ENCODE measurements at places on chromosomes 5 and 9. TPM values are rescaled to one million over a fixed set of nuclear protein-coding genes. Genes with fewer than 3 reads are reported as not detected.

DNA sequence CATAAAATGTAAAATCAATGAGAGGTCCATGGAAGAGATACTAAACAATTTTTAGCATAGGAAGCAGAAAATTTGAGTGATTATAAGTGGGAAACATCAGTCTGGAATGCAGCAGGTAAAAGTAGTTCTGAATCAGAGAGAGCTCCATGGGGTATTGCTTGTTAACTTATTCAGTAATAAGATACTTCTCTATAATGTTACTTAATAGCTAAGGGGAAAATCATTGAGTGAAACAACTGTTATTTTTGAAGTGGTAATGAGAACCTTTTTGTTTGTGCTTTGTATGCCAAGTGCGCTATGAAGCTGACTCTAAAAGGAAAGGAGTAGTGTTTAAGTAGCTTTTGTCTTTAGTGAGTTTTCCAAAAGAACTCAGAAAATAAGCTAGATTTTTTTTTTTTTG lies 95.2 kb downstream of the ERBIN start:
- peak overlapping the region; percentile 21 for H3K27ac ChIP-seq
- peaks cover 11% of the 10 kb centered on the region for H3K36me3 ChIP-seq
- no peak for DNase-seq
- no peaks in the 10 kb centered on the region for H3K27me3 ChIP-seq
- peaks cover 20% of the 10 kb centered on the region for H3K4me1 ChIP-seq
- H3K4me3 ChIP-seq: no peak overlapping the region

GRCh38 chr5:67146574-67146973 lies 50.0 kb downstream of the CD180 start:
- no peaks in the 10 kb centered on the region for H3K27me3 ChIP-seq
- H3K36me3 ChIP-seq: peaks cover 24% of the 10 kb centered on the region
- no peak overlapping the region for H3K27ac ChIP-seq
- no peak for DNase-seq

DNA sequence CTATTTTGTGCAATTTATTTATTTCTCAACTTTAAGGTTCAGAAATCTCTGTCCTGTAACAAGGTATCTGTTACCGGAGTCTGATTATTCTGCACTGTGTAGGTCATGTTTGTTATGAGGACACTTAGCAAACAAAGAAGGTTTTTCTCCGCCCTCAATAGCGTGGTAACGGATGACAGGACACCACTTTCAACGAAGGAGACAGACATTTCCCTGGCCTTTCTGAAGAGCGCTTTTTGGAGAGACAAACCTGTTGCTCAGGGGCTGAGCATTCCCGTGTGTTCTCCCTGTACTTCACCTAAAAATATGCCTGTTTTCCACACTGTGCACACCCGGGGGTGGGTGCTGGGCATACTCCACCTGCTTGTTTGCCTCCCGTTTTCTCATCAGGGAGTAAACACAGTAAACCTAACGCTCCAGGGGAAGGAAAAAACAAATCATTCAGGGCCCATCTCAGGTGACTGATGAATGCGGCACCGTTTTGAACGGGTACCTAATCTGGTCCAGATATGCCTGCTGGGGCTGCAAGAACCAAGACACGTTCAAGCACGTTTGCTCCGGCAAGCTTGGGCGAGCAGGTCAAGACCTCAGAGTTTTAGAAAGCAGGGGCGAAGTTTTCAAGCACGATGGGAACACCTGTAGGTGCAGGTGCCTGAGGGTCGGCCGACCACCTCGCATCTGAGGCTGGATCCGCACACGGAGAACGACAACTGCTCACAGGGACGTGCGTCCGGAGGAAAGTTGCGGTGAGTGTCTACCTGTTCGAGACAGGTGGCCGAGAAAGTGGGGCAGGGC lies 859 bp downstream of the RETREG1 start:
- DNase-seq: no peak
- peaks cover 21% of the 10 kb centered on the region for H3K36me3 ChIP-seq

DNA sequence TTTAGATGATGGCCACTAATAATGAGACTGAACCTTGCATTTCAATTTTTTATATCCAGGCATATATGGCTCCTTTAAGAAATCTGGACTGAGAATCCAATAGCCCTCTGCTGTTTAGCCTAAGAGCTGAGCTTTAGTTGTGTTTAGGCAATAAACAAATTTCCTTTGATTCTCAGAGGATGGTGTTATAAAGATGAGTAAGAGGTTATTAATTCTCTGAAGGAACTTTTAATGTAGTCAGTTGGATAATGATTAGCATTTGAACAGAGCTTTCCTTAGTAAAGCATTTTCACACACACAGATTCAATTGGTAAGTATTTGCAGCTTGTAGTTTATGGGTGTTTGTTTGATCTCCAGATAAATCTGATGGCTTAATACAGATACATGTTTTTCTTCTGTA lies 149.6 kb downstream of the PRR16 start:
- no peaks in the 10 kb centered on the region for H3K4me1 ChIP-seq
- H3K27ac ChIP-seq: no peak overlapping the region
- DNase-seq: no peak
- H3K27me3 ChIP-seq: no peaks in the 10 kb centered on the region

GRCh38 chr5:7869474-7870136 lies 657 bp downstream of the MTRR start:
- no peaks in the 10 kb centered on the region for H3K27me3 ChIP-seq
- peaks cover 55% of the 10 kb centered on the region for H3K36me3 ChIP-seq
- H3K27ac ChIP-seq: peak overlapping the region; percentile 90
- peak overlapping the region; percentile 85 for H3K4me3 ChIP-seq
- peak; percentile 49 for DNase-seq
- peaks cover 72% of the 10 kb centered on the region for H3K4me1 ChIP-seq

F2R gene
- total RNA-seq: 2.2 TPM

GRCh38 chr5:167658889-167659288 lies 632.6 kb upstream of the WWC1 start:
- no peak overlapping the region for H3K27ac ChIP-seq
- no peak for DNase-seq
- no peaks in the 10 kb centered on the region for H3K27me3 ChIP-seq
- no peaks in the 10 kb centered on the region for H3K36me3 ChIP-seq
- no peak overlapping the region for H3K4me3 ChIP-seq
- H3K4me1 ChIP-seq: no peaks in the 10 kb centered on the region

GRCh38 chr5:34452170-34452828 lies 203.8 kb upstream of the RAI14 start:
- H3K36me3 ChIP-seq: no peaks in the 10 kb centered on the region
- peaks cover 16% of the 10 kb centered on the region for H3K27me3 ChIP-seq
- no peak for DNase-seq
- no peaks in the 10 kb centered on the region for H3K4me1 ChIP-seq

SPATA31D4 gene
- not detected for total RNA-seq

DNA sequence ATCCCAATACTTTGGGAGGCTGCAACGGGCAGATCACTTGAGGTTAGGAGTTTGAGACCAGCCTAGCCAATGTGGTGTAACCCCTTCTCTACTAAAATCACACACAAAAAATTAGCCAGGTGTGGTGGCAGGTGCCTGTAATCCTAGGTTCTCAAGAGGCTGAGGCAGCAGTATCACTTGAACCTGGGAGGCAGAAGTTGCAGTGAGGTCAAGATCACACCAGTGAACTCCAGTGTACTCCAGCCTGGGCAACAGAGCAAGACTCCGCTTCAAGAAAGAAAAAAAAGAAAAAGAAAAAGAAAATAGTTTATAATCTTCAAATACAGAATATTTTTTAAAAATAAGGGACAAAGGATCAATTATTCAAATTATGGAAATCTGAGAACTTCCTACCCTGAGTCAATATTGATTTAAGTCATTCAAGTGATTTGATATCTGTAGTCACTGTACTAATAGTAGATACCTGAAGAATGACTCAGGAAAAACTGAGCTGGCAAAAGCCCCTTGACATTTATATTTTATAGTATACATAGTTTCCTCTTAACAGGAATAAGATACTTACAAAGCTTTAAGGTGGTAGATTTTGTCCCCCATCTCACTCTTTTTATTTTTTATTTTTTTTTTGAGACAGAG lies 61.8 kb downstream of the PTBP3 start:
- H3K27ac ChIP-seq: no peak overlapping the region
- no peaks in the 10 kb centered on the region for H3K27me3 ChIP-seq
- H3K36me3 ChIP-seq: peaks cover 34% of the 10 kb centered on the region

DNLZ gene
- 24.9 TPM for total RNA-seq

S1PR3 gene
- 0.23 TPM for total RNA-seq

NKD2 gene
- total RNA-seq: 0.82 TPM

GRCh38 chr9:86721226-86721781 lies 226.0 kb downstream of the GAS1 start:
- H3K4me1 ChIP-seq: no peaks in the 10 kb centered on the region
- peaks cover 12% of the 10 kb centered on the region for H3K27me3 ChIP-seq
- H3K4me3 ChIP-seq: no peak overlapping the region
- no peak overlapping the region for H3K27ac ChIP-seq

SHOC1 gene
- total RNA-seq: not detected

DNA sequence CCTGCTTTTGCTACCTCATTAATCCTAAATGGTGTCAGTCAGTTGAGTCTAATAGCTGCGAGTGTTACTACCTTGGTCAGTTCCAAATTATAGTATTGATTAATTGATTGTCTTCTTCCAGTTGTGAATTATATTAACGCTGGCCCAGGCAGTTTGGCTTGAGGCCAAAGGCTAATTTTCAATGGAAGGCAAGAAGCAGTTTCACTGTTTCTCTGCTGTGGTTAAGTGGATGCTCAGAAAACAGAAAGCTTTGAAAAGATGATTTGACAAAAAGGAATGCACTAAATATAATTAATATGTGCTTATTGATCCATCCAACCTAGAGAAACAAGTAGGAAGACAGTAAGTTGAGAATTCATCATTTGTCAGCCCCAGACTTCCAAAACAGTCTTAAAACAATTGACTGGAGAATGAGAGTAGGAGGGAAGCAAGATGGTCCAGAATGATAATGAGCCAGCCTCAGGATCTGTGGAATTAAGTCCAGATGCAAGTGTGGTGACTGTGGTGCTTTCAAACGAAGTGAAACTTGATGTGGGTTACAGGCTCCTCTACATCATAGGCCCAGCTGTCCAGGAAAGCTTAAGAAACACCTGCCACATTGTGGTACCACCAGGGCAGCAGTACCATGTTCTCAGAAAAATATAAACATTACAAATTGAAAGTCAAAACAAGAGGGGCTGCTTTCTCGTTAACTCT lies 1371.0 kb upstream of the DMAC1 start:
- no peaks in the 10 kb centered on the region for H3K4me1 ChIP-seq
- H3K4me3 ChIP-seq: no peak overlapping the region
- no peaks in the 10 kb centered on the region for H3K36me3 ChIP-seq
- no peaks in the 10 kb centered on the region for H3K27me3 ChIP-seq

DNA sequence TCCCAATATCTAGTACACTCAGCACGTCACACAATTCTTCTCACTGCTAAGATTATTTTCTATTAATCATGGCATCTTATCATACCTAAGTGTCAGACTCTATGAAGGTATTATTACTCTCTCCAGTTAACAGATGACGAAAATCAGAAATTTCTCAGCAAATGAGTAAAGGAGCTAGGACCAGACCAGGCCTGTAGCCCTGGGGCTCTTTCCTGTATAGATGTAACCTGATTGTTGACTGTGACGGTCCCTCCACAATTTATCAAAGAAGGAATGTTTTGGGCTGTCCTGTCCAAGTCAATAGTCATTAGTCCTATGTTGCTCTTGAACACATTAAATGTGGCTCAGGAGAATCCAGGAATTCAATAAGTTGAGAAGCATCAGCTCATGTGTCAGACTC lies 106.2 kb downstream of the ST8SIA4 start:
- H3K36me3 ChIP-seq: peaks cover 6% of the 10 kb centered on the region
- no peaks in the 10 kb centered on the region for H3K4me1 ChIP-seq
- H3K27me3 ChIP-seq: no peaks in the 10 kb centered on the region
- H3K27ac ChIP-seq: no peak overlapping the region

- no peak overlapping the region for H3K4me3 ChIP-seq
- DNase-seq: no peak
- no peak overlapping the region for H3K27ac ChIP-seq
- peaks cover 5% of the 10 kb centered on the region for H3K4me1 ChIP-seq
- H3K27me3 ChIP-seq: no peaks in the 10 kb centered on the region
These were observed 136.2 kb upstream of the TRIM32 start for GRCh38 chr9:116550696-116551436.

- no peak overlapping the region for H3K27ac ChIP-seq
- no peaks in the 10 kb centered on the region for H3K27me3 ChIP-seq
- DNase-seq: no peak
- H3K36me3 ChIP-seq: peaks cover 15% of the 10 kb centered on the region
- peaks cover 1% of the 10 kb centered on the region for H3K4me1 ChIP-seq
These were observed 30.4 kb downstream of the ARL15 start for GRCh38 chr5:54279960-54280359.

FGFR4 gene
- 1.5 TPM for total RNA-seq

Data from activated naive CD8-positive, alpha-beta T cell treated with anti-CD3 and anti-CD28 coated beads for 36 hours (primary cell).